Activated CD4-positive, alpha-beta T cell treated with anti-CD3 and anti-CD28 coated beads, Interleukin-2, amount 10 ng/mL, durations not matched to agents 24 days and 14 days (primary cell): ENCODE measurements at places on chromosomes 6 and 20.

- no peak for DNase-seq
Measured at GRCh38 chr20:259981-260380, 2.5 kb downstream of the DEFB132 start.

- DNase-seq: no peak
Measured at GRCh38 chr6:155290491-155290890, 23.8 kb downstream of the TFB1M start.

DNA sequence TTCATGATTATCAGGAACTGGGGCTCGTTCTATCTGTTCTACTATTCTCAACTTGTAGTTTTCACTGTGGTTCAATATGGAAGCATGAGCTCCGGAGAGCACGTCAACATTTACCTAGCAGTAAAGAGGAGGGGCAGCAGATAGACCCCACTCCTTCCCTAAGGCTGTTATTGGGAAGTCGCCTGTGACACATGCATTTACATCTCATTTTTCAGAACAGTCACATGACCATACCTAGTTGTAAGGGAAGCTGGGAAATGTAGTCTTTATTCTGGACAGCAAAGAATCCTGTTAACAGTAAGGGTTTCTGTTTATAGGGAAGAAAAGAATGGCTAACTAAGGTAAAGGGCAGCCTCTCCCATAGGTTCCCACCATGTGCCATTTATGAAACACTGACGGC lies 158.3 kb downstream of the ZFP64 start:
- DNase-seq: no peak

GRCh38 chr20:35972462-35972861 lies 4.1 kb downstream of the CNBD2 start:
- DNase-seq: no peak

- DNase-seq: no peak
Measured at GRCh38 chr6:134753001-134753400, 196.9 kb downstream of the ALDH8A1 start.

- DNase-seq: peak; percentile 71
Measured at GRCh38 chr20:31587545-31588389, 17.3 kb upstream of the ID1 start.

DNA sequence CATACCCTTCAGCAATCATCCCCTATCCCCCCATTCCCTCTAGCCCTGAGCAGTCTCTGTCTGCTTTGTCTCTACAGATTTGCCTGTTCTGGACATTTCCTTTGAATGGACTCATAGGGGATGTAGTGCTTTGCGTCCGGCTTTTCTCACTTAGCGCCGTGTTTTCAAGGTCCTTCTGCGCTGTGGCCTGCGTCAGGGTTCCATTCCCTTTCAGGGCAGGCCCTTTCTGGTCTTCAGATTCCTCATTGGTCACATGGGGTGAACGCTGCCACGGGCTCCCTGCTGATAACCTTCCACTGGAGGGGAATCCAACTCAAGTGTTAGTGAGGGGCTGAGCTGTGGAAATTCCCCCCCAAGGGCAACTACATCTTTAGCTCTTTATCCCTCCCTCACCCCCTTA lies 36.4 kb upstream of the APCDD1L start:
- DNase-seq: no peak

- DNase-seq: no peak
Measured at GRCh38 chr6:131122007-131122406, 13.3 kb upstream of the AKAP7 start.

- DNase-seq: no peak
Measured at GRCh38 chr6:83873869-83874268, 14.4 kb downstream of the CYB5R4 start.

- DNase-seq: no peak
Measured at GRCh38 chr20:41621421-41621820, 3.2 kb upstream of the CHD6 start.

GRCh38 chr6:156189195-156189594 lies 588.0 kb upstream of the ARID1B start:
- DNase-seq: no peak

DNA sequence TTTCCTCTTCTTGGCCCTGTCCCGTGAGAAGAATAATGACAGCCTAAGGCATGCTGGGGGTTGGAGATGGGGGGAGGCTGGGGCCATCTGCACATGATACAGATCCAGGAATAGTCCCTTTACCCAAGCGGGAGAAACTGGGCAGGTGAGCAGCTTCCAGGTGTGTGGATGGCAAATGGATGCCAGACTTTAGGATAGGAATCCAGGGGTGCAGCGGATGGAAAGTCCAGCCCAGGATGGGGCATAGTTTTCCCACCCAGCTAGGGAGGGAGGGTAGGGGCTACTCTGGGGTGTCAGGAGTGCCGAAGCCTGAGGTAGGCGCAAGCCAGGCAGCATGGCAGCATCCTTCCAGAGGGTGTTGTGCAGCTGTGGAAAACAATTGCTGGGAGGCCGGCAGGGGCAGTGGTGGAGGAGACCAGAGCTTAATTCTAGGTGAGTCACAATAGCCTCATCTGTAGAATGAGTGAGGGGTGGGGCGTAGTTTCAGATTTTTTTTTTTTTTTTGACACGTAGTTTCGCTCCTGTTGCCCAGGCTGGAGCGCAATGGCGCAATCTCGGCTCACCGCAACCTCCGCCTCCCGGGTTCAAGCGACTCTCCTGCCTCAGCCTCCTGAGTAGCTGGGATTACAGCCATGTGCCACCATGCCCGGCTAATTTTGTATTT lies 15.4 kb upstream of the FAM110A start:
- no peak for DNase-seq

GRCh38 chr6:148203281-148203925 lies 139.2 kb upstream of the SASH1 start:
- no peak for DNase-seq

- DNase-seq: peak; percentile 93
Measured at GRCh38 chr20:49594143-49594930, 26.4 kb upstream of the PTGIS start.

- peak; percentile 70 for DNase-seq
Measured at GRCh38 chr6:134373282-134373922, 55.5 kb upstream of the SGK1 start.

GRCh38 chr20:22462975-22463914 lies 121.1 kb downstream of the FOXA2 start:
- DNase-seq: no peak

DNA sequence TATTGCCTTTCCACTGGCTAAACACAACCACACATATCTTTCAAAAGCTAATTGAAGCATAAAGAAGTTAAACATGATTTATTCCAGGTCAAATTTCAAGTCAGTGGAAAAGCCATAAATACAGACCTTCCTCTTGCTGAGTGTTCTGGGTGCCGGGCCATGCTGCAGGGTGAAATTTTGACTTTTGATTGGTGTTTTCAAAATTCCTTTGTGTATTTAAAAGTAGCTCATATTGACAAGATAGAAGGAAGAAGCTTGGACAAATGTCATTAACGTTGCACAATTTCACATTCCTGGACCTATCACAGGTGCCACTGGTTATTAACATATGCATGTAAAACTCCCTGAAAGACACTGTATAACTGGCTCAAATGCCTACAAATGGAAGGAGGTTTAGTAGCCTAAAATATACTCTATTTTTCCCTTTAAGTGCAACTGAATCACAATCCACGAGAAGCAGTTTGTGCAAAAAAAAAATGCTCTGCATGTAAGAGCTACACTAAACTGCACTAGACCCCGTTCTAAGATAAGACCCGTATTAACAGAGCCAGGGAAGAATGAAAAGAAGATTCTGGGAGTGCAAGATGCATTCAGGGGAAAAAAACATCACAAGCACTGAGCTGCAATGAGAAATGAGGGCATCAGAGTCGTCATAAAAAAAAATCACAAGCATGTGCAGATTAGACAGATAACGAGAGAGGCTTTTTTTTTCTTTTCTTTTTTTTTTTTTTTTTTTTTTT lies 30.4 kb downstream of the ATXN1 start:
- peak; percentile 69 for DNase-seq

- peak; percentile 15 for DNase-seq
Measured at GRCh38 chr20:1722513-1723050, 65.0 kb upstream of the SIRPG start.

- no peak for DNase-seq
Measured at GRCh38 chr20:34163307-34163706, 51.3 kb upstream of the EIF2S2 start.

GRCh38 chr6:44255105-44255808 lies 2.1 kb downstream of the SLC35B2 start:
- DNase-seq: peak; percentile 69

DNA sequence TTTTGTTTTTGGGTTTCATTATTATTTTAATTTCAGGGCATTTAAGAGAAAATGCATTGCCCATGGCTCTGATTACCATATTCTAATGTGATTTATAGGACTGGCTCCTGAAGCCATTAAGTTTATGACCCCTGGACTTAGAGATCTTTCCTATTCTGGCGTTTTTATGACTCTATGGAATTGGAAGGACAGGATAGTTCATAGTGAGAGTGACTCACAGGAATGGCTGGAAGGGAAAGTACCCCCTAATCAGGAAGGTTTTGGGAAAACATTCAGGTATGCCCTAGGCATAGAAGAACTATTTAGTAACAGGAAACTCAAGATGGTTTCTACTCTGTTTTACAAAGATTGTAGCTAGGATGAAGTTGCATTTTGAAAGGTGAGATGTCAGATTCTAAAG lies 108.6 kb upstream of the SLC2A12 start:
- no peak for DNase-seq

GRCh38 chr6:114514170-114514569 lies 171.3 kb upstream of the HS3ST5 start:
- no peak for DNase-seq

DNA sequence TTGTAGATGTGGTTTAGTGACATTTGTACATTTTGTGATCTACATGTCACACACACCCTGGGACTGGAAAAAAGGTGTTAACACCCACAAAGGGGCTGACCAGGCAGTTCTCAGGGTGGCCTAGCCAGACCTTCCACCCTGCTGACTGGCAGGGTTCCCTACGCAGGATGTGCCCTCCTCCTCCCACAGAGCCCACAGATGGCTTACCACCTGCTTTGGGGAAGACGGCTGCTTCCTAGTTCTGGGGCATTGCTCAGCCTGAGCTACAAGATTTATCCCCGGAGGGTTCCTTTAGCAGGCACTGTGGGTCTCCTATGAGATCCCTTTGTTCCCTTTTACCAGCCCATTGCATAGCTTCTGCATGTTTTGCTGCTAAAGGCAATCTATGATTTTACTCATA lies 35.1 kb downstream of the SNAP25 start:
- no peak for DNase-seq

- no peak for DNase-seq
Measured at GRCh38 chr6:17132967-17133366, 31.1 kb downstream of the STMND1 start.

- no peak for DNase-seq
Measured at GRCh38 chr6:141610741-141611140, 522.0 kb upstream of the GJE1 start.

DNA sequence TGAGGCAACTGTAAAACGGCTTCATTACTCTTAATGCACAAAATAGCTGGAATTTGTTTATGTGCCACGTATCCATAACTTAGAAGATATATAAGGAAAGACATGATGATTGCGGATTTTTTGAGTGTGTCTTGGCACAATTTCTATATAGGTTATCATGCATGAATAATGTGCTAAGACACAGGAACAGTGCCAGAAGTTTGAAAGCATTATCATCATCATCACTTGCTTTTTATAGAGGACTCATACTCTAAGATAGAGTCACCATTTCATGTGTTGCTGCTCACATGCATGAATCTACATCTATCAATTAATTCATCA lies 113.4 kb downstream of the ELOVL4 start:
- no peak for DNase-seq

GRCh38 chr20:23582293-23582692 lies 14.0 kb upstream of the CST9L start:
- DNase-seq: no peak

DNA sequence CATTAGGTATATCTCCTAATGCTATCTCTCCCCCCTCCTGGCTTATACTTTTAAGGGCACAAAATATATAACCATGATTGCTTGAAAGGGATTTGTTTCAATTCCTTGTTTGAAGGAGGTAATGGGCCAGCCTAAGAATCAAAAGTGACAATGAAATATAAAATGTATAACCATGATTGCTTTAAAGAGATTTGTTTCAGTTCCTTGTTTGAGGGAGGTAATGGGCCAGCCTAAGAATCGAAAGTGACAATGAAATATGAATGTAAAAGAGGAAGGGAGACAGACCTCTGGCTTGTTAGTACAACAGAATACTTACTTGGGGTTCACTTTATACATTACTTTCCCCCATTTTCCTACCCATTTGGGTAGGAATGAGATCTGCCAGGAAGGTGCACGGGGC lies 55.5 kb downstream of the FOXC1 start:
- no peak for DNase-seq

GRCh38 chr20:53245574-53245973 lies 273.4 kb downstream of the TSHZ2 start:
- no peak for DNase-seq

- no peak for DNase-seq
Measured at GRCh38 chr20:56380375-56380774, 11.6 kb downstream of the AURKA start.

DNA sequence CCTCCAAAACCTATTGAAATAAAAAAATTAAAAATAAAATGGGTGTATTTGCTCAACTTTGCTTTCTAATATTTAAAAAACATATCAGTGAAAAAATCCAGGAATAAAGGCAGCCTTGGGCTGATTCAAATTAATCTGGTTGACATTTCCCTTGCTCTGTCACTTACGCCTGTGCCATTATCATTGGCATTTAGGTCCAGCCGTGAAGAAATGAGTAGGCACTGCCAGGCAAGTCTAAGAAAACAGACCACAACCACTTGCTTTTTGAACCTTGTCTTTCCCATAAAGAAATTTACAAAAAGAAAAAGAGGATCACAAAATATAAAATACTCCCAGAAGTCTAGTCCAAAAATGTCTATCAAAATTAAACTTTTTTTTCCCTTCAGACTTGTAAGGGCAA lies 59.2 kb upstream of the HBS1L start:
- DNase-seq: peak; percentile 55

DNA sequence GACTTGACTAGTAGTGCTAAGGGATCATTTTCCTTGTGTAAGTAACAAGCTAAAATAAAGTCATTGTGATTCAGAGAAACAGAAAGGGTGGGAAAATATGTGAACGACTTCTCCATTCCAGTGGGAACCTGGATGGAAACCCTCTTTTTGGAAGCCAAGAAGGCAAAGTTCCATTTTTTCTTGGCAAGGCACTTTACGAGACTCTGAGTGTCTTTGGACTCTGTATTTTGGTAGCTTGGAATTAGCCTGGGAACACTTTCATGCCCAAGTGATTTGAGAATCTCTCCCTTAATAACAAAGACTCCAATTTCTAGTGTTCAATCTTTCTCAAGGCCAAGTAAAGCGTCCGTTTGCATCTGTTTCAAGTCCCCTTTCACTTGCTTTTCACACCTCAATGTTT lies 100.5 kb upstream of the SASH1 start:
- DNase-seq: no peak

DNA sequence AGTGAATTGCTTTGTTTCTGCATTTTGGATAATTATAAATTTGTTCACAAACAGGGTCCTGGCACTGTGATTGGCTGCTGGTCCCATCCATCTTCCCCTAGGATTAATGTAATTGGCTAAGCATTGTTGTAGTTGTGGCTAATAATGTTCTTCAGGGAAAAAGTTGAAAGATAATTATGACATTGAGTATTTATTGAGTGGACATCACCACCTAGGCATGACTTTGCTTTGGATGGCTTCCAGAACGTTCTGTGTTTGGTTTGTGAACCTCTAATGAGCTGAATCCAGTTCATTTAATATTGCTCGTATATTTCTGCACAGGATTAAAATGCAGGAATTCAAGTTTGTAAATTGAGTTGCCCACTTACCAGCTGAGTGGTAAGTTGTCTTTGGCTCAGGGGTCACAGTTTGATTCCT lies 55.1 kb downstream of the ARID1B start:
- no peak for DNase-seq

- no peak for DNase-seq
Measured at GRCh38 chr20:58970146-58970545, 10.9 kb upstream of the NELFCD start.

- DNase-seq: no peak
Measured at GRCh38 chr20:57043091-57043490, 223.3 kb downstream of the BMP7 start.
